Adipose tissue (tissue), 3 donors: ENCODE measurements at places on chromosomes 12 and 14. TPM values are rescaled to one million over a fixed set of nuclear protein-coding genes. Genes with fewer than 3 reads are reported as not detected.

The C12orf56 gene
- polyA plus RNA-seq: not detected

The SLC10A1 gene
- polyA plus RNA-seq: not detected

The DUSP16 gene
- 7.6 TPM for polyA plus RNA-seq

The CIROP gene
- 0.03 TPM for polyA plus RNA-seq

The C14orf132 gene
- 6.9 TPM for polyA plus RNA-seq

The HHIPL1 gene
- 0.90 TPM for polyA plus RNA-seq

The TESPA1 gene
- 0.23 TPM for polyA plus RNA-seq

The SYCP3 gene
- 0.56 TPM for polyA plus RNA-seq

The SERPINA10 gene
- polyA plus RNA-seq: not detected

The SLC17A8 gene
- 0.01 TPM for polyA plus RNA-seq

The CMA1 gene
- 0.90 TPM for polyA plus RNA-seq

The SAMD4A gene
- 2.5 TPM for polyA plus RNA-seq

The LLPH gene
- polyA plus RNA-seq: 17.2 TPM

The SPX gene
- polyA plus RNA-seq: 9.0 TPM

The SLC35E3 gene
- polyA plus RNA-seq: 2.1 TPM

The RFLNA gene
- 0.16 TPM for polyA plus RNA-seq

The ADCY6 gene
- polyA plus RNA-seq: 28.0 TPM

The BEGAIN gene
- 0.85 TPM for polyA plus RNA-seq

The ERP27 gene
- polyA plus RNA-seq: 0.21 TPM
